ENCODE measurements at places on chromosomes 5 and 9.
A peak's percentile ranks its signal among the peaks of the same experiment; 100 is the strongest.

GRCh38 chr9:33165263-33166151 lies 1.6 kb downstream of the B4GALT1 start:
- DNase-seq = peak; percentile 61

DNA sequence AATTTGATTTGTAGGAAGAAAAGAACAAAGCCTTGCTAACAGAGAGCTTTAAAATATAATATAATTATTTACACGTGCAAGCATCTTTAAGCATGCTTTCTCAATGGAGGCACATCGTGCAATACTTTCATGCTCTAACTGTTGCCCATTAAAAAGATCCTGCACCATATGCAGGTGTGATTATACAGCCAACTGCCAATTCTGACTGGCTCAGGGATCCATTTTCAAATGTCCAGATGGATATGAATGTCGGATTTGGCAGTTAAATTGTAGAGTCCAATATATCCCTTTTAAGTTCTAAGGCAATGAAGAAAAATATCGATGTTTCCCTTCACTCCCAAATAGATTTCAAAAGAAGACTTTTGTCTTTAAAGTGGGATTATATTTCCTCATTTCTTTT lies 416.4 kb upstream of the CD180 start:
- no peak for DNase-seq

DNA sequence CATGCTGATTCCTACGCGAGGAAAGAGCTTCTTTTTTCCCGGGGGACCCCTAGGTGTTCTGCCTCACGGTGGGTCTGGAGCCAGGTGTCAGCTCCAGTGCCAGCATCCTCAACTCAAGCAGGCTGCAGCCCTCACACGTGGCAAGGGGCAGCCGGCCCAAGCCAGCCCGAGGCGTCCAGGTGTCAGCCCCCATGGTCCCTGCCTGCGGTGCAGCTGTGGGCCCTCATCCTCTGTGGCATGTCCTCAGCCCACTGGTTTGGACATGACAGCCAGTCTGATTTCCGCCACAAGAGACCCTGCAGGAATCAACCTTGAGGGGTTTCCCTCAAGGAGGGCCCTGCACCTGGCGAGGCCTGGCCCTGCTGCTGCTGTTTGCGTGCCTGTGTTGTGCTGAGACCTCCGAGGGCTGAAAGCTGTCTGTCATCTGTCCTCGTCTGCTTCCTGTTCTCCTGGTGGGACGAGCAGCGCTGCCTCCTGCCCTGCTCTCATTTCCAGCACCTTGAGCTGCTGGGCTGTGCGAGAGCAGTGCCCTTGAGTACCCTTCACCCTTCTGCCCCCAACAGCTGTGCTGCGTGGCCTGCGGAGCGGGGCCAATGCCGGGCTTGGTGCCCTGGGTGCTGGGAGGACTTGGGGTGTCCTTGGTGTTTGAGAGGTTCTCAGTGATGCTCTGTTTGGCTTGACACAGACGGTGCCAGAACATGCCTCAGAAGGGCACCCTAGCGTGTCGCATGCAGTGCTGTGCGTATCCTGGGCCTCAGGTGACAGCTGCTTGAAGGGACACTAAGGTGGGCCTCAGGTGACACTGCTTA lies 137.6 kb downstream of the CACNA1B start:
- no peak for DNase-seq

- no peak for DNase-seq
Measured at GRCh38 chr9:94875300-94876020, 149.0 kb downstream of the AOPEP start.

DNA sequence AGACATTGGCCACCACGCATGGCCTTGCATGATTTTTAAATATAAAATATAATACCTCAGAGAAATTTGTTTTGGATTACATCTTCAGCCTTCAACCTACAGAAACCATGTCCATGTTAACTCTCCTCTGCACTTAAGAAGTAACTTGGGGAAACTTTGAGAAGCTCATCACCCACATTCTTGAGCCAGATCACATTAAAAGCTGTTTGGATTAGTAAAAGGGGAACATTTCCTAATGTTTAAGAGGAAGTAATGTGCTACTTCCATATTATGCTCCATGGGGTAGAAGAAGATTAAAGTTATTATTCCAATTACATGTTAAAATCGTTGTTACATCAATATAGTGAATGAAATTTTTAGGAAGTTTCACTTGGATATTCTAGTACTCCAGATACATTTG lies 10.4 kb upstream of the CEP120 start:
- no peak for DNase-seq

DNA sequence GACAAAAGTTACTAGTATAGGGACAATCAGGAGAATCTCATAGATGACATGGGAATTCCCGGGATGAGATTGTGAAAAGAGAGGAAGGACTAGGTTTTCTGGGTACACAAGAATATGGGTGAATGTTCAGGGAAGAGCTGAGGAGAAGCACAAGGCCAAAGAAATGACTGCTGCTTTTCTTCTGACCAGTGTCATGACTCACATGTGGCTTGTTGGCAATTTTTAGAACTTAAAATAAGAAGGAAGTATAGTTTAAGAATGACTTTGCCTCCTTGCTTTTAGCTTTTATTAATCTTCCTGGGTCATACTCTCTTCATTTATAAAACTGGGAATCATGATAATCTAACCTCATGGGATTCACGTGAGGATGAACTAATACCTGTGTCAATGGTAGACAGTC lies 652.4 kb upstream of the MEF2C start:
- no peak for DNase-seq

- no peak for DNase-seq
Measured at GRCh38 chr5:39717176-39717897, 292.6 kb upstream of the DAB2 start.

- no peak for DNase-seq
Measured at GRCh38 chr5:88772831-88773230, 110.2 kb downstream of the MEF2C start.

- no peak for DNase-seq
Measured at GRCh38 chr5:150624334-150625163, 15.9 kb upstream of the SYNPO start.

- no peak for DNase-seq
Measured at GRCh38 chr5:147751-148150, 43.5 kb upstream of the LRRC14B start.

GRCh38 chr9:132054024-132054423 lies 25.6 kb downstream of the MED27 start:
- no peak for DNase-seq

- DNase-seq = no peak
Measured at GRCh38 chr9:136678624-136679023, 8.6 kb downstream of the AGPAT2 start.

DNA sequence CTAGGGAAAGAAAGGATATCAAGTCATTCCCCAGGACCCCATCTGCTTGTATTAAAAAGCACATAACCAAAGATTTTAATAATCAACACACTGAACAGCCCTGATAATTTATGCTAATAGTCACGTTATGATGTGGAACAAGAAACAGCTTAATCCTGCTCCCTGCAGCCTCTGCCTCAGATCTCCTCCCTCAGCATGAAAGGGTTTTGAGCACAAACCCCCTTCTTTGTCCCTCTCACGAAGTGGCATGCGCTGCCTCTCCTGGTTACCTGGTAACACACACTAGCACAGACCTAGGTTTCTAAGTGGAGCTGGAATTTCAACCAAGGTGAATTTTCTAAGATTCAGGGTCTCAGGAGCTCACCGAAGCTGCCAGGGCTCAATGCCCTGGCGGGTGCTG lies 5.1 kb downstream of the IGFBPL1 start:
- no peak for DNase-seq

- DNase-seq = peak; percentile 62
Measured at GRCh38 chr9:105413525-105413924, 34.3 kb upstream of the FSD1L start.

- DNase-seq = no peak
Measured at GRCh38 chr5:161410640-161411039, 135.9 kb downstream of the GABRB2 start.

DNA sequence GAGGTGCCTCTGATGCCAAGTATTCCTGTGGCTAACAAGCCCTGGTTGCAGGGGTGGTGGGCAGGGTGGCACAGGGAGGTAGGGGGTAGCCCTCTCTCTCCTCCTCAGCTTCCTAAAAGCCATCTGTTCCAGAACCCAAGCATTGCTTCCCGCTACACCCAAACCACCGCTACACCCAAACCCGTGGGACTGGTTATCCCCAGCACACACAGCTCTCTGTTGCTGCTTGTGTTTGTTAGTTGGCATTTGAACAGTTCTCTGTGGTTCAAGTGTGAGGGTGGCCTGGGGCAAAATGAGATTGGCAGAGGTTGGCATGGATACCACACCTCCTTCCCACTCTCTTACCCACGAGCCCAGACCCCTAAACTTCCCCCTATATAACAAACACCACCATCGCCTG lies 40.4 kb downstream of the SPARC start:
- no peak for DNase-seq

GRCh38 chr5:159826351-159827214 lies 89.7 kb upstream of the ADRA1B start:
- DNase-seq = peak; percentile 7

DNA sequence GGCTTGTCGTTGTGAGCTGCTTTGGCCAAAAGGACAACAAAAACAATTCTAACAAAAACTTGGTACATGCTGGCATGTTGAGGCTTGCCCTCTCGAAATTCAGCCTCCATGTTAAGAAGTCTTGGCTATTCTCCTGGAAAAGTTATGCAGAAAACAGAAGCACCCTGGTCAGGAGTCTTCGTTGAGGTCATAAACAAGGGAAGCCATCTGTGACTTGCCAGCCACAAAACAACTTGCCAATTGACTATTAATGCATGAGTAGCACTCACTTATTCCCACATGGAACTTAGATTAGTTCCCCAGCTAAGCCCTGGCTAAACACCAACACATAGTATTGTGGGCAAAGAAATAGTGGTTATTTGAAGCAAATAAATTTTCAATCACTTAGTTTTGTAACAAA lies 521.0 kb upstream of the CHD1 start:
- DNase-seq = no peak

- DNase-seq = no peak
Measured at GRCh38 chr5:83488271-83488670, 16.7 kb downstream of the VCAN start.

GRCh38 chr5:76175821-76176403 lies 92.7 kb downstream of the SV2C start:
- DNase-seq = peak; percentile 10

GRCh38 chr9:16708656-16709435 lies 161.6 kb downstream of the BNC2 start:
- no peak for DNase-seq

DNA sequence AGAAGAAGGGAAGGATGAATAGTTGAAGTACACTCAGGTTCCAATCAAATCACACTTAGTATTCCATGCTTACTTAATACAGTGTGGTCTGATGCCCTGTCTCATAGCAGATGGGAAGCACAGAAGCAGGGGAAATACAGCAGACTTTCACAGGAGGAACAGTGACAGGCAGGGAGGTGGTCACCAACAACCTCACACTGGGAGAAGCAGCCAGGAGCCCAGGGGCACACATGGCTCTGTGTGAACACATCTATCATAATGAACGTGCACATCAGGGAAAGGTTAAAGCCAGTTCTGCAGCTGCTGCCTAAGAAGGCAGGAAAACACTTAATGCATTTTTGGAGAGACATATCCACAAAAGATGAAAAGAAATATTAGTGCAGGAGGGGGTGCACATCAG lies 312.3 kb downstream of the MED10 start:
- no peak for DNase-seq

DNA sequence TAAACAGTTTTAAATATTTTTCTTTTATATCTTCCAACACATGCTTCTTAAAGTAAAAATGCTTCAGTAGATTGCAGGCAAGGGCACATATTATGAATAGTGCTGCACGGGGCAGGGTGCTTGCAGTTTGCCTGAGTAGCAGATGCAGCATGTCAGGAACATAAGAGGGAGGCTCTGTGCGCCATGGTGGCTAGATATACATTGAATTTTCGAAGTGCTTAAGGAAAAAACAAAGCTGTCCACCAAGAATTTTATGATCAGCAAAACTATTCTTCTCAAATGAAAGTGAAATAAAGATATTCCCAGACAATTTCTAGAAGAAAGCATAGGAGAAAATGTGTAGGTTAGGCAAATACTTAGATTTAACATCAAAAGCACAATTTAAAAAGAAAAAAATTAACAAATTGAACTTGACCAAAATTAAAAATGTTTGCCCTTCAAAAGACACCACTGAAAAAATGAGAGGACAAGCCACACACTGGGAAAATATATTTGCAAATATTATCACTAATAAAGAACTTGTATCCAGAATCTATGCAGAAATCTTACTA lies 213.2 kb downstream of the NR3C1 start:
- DNase-seq = no peak

DNA sequence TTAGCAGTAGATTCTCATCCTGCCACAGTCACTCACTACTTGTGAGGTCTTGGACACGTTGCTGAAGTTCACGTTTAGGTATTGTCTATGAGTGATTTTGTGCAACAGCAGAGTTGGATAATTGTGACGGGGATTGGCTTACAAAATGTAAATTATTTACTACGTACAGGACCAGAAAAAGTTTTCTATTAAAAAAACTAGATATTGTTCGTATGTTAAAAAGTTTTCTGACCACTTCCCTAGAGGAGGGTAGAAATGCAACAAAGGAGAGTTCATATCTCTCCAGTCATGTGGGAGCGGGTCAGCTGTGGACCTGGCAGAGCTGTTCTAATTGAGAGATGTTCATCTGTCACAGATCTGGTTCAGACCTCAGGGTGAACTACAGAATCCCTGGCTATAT lies 976.1 kb upstream of the NUDT12 start:
- DNase-seq = no peak

DNA sequence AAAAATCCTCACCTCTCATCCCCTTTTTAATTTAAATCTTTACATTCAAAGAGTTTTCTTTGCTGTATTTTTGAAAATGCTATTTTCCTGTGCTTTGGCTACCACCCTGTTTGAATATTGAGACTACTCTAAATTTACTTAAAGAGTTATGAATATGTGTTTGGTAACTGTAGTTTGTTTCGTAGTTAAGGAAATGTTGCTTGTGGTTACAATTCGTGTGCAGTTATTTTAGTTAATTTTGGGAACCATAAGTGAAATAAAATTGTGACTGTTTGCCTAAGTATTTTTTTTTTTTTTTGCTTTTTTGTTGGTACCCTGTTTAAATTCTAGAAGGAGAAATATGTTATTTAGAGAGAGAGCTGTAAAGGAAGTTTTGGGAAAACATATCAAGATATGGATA lies 78.7 kb downstream of the XRCC4 start:
- no peak for DNase-seq

DNA sequence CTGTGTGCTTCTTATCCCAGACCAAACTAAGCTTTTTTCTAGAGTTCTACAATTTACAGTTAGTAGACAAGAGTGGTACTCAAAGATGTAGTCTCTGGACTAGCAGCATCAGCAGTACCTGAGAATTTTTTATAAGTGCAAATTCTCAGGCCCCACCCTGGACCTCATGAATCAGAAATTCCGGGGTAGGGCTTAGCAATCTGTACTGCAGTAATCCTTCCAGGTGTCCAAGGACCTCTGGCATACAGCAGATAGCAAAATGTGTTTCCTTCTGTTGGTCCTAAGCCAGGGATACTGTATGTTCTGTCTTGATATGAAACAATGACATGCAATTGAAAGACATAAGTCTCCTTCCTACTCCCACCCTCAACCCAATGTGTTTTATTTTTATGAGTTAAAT lies 194.3 kb downstream of the MSX2 start:
- DNase-seq = no peak

GRCh38 chr9:33404788-33405362 lies 2.5 kb upstream of the AQP7 start:
- no peak for DNase-seq

GRCh38 chr5:156479849-156480248 lies 152.9 kb downstream of the SGCD start:
- DNase-seq = no peak

- peak; percentile 73 for DNase-seq
Measured at GRCh38 chr5:154002093-154002492, 36.6 kb downstream of the FAM114A2 start.
